CD4-positive, alpha-beta memory T cell (primary cell): ENCODE measurements at places on chromosomes 4 and X.

DNA sequence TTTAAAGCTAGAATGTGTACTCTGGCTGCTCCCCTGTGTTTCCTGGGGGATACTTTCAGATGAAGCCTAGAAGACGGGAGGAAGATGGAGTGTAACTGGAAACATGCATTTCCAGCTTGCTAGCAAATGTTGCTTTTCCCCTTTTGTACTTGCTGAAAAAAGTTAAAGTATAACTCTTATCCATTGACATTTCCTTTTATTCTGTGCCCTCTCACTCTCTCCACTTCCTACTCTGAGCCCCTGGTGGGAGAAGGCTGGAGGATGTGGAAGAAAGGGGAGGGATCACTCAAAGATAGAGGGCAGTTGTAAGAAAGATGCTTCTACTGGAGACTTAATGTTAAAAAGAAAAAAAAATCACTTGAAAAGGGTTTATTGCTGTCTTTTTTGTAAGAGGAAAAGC is 396.5 kb downstream of the DTHD1 start:
- no peak for DNase-seq

DNA sequence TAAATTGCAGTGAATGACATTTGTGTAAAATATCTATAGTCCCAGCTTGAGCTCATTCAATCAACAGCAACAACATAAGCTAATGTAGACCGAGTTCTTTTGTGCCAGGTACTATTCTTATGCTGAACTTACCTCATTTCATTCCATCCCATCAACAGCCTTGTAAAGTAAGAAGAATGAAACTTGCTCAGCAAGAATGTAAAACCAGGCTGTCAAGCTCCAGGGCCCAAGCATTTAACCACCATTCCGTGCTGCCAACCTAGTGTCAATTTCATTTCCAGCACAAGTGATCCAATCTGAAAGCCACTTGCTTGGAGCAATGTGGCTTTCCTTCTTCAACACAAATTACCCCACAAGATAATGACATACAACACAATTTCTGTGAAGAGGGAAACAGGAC is 36.6 kb downstream of the RASSF6 start:
- DNase-seq: no peak

- no peak for DNase-seq
Observed at GRCh38 chr4:52241916-52242315, 190.8 kb downstream of the SPATA18 start.

GRCh38 chr4:40246011-40246900 is 49.4 kb downstream of the RHOH start:
- no peak for DNase-seq

- peak; percentile 54 for DNase-seq
Observed at GRCh38 chrX:44871931-44872820, 812 bp upstream of the KDM6A start.

DNA sequence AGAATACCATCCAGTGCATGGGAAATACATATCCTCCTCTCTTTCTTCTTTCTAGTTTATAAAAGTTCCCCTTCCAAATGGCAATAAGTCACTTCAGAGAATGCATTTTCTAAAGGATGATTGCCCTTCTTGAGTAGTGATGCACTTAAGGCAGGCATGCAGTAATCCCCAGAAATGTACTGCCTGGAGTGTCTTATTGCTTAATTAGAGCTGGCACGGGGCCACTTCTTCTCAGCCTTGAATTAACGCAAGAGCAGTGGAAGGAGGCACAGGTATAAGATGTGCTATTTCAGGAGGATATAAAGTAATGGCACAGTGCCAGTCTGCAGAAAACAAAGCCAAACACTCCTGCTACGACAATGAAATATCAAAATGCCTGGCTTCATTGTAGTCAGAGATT is 371.4 kb upstream of the FAM241A start:
- DNase-seq: no peak

GRCh38 chrX:97401154-97401553 is 517.4 kb downstream of the RPA4 start:
- no peak for DNase-seq

DNA sequence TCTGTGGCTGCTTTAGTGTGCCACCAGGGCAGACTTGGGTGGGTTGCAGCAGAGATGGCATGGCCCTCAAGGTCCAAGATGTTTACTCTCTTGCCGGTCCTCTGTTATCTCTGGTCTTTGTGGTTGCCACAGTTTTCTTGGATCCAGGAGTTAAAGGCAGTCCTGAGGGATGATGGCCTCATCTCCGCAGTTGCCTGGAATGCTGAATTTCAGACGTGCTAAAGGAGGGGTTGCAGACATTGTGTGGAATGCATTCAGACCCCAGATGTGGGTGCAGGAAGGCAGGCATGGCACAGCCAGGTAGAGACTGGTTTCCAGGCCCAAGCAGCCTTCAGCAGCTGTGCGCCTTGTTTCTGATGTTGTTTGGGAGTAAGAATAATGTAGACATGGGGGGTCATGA is 64.4 kb downstream of the TBL1X start:
- DNase-seq: no peak

- no peak for DNase-seq
Observed at GRCh38 chr4:184012937-184013336, 107.8 kb downstream of the STOX2 start.

- DNase-seq: no peak
Observed at GRCh38 chr4:178196751-178197374, 754.6 kb upstream of the AGA start.

DNA sequence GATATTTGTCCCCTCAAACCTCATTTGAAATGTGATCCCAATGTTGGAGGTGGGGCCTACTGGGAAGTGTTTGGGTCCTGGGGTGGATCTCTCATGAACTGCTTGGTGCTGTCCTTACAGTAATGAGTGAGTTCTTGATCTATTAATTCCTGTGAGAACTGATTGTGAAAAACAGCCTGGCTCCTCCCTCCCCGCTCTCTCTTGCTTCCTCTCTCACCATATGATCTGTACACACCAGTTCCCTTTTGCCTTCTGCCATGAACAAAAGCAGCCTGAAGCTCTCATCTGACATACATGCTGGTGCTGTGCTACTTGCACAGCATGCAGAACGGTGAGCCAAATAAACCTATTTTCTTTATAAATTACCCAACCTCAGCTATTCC is 11.2 kb upstream of the YIPF7 start:
- no peak for DNase-seq

DNA sequence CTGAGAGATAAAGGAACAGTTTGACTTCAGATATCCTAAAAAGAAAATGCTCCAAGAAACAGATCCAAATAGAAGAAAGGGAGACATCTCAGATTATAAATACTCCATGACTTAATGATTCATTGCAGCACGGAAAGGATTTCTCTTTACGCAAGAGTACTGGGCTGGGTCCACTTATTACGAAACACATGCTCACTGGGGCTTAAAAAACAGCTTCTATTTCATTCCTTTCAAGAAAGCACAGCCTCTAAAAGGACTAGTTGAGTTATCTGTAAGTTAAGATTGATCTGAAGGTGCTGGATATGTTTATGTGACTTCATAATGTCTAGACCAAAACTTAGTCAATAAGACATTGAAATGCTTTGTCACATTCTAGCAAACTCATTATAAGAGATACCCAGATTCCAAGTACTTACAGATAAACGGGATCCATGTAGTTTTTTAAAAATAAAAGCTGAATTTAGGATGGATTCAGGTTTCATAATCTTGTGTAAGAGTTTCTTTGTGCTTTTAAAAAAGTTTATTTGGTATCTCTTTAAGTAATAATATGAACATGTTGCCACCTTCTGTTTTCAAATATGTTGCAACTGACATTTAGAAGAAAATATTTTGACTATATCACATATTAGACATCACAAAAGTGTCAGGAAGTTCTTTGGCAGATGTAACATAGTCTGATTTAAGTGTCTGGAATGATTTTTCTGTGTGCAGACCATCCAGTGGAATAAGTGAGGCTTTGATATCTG is 109.5 kb upstream of the MYOZ2 start:
- no peak for DNase-seq

DNA sequence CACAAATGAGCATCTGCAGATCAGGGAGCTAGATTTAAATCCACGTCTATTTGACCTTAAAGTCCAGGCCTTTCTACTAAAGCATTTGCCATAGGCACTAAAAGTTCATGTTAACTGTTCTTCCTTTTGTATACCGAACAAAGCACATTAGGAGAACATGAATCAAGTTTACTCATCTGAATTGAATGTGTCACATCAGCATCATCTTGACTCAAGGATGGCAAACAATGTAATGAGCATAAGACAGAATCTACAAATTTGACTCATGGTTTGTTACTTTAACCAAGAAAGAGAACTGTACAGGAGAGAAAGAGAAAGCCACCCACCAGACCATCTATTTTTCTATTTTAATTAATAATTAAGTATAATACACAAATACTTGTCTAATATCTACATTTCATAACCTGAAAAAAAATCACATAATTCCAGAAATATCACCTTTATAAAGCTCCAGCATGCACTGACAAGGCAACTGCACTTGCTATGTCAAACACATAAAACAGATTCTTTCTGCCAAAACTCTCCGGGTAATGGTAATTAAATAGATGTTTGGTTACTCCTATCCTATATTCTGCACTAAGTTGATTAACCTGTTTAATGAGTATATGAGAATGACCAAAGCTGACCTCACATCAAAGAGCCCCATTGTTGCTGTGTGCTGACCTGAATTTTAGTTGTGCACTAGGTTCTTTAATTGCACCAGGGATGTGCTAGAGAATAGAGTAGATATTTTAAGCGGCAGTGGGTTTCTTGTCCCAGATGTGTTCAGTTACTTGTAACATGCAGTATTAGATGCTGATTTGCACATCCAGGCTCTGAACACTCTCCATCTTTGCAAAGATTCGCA is 42.5 kb upstream of the LEF1 start:
- no peak for DNase-seq
